ENCODE measurements at places on chromosomes 12 and 14.

DNA sequence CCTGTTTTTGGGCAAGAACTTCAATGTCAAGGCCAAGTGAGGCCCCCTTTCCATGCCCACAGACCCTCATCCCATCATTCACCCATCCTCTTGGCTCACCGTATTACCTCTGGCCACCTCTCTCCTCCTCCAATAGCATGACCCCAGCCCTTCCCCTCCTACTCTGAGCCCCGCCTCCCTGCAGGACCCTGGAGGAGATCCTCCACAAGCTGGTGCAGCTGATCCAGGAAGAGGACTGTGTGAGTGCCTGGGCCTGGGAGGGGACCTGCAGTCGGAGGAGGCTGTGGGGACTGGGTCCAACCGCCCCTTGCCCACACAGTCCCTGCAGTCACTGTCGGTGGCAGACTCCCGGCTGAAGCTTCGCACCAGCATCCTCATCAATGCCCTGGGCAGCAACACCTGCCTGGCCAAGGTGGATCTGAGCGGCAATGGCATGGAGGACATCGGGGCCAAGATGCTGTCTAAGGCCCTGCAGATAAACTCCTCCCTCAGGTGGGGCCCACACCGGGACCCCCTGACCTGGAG is 7.2 kb downstream of the CARMIL3 start:
- no peak for DNase-seq

DNA sequence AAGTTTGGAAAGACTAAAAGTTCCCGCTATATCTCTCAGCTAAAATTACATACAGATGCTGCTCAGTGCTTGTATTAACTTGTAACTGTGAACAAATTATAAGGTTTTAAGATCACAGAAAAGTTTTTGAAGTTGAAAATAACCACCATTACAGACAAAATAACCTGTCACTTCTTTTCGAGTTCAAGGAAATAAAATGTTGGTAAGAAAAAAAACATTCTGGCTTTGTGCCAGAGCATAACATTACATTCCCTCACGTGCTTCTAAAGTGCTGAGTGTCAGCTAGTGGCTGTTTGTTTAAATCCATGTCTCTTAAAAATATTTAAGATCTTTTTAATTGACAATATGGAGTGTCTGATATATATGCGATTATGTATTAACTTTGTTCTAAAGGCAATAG is 27.2 kb upstream of the ADAMTS20 start:
- DNase-seq = no peak

- no peak for DNase-seq
These were observed 5.7 kb upstream of the VDR start for GRCh38 chr12:47910486-47910885.

GRCh38 chr14:30330445-30330844 is 228.5 kb upstream of the G2E3 start:
- no peak for DNase-seq

DNA sequence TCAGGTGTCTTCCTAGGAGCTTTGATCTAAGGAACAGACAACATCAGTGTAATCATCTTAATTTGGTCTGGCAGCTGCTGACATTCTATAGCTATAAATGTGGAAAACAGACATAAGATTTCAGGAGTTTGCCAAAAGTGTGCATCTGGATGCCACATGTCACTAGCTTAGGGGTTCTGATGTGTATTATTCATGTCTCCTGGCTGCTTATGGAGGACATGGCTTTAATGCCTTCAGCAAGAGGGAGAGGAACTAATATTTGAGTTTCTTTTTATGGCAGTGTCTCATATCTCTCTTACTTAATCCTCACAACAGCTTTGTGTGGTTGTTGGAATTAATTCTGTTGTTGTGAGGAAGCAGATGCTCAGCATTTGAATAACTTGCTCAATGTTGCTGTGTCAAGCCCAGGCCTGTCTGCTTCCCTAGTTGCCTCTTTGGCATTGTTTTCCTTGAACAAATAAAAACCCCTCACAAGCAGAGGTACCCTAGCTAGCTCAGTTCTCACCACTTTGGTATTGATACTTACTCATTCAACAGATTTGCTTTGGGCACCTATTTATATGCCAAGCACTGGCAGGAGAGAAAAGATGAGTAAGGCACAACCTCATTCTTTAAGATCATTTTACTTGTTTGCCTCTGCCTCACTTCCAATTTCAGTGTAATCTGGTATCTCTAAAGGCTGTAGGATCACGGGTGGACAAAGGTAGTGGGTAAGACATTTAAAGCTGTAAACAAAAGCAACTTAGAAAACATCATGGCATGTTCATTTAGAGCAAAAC is 39.8 kb upstream of the EID3 start:
- no peak for DNase-seq

GRCh38 chr14:48325486-48325885 is 650.1 kb upstream of the MDGA2 start:
- DNase-seq = no peak

DNA sequence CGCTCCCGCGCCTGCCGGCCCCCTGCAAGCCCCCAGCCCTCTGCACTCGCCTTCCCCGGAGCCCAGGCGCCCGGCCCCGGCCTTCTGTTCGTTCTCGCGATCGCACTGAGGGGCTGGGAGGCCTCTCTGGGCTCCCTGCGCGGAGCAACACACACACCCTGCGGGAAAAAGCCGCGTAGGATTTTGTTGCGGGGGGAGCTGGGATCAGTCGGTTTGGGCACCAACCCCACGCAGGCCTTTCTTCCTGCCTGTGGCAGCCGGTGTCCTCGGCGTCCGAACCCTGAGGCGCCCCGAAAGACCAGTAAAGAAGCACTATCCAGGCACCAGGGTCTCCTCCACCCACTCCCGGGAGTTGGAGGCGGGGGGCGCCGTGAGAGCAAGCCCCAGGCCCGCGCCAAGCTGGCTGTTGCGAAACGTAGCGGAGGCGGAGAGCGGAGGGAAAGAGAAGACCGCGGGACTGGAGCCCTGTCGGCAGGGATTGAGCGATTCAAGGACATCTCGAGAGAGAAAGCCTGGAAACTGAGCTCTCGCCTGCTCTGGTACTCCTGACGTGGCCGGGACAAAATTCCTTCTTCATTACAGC is 1.9 kb upstream of the HOXC5 start:
- no peak for DNase-seq

- DNase-seq = no peak
These were observed 426.0 kb downstream of the DAD1 start for GRCh38 chr14:22163051-22163450.

GRCh38 chr12:70383484-70383883 is 17.4 kb downstream of the KCNMB4 start:
- no peak for DNase-seq

DNA sequence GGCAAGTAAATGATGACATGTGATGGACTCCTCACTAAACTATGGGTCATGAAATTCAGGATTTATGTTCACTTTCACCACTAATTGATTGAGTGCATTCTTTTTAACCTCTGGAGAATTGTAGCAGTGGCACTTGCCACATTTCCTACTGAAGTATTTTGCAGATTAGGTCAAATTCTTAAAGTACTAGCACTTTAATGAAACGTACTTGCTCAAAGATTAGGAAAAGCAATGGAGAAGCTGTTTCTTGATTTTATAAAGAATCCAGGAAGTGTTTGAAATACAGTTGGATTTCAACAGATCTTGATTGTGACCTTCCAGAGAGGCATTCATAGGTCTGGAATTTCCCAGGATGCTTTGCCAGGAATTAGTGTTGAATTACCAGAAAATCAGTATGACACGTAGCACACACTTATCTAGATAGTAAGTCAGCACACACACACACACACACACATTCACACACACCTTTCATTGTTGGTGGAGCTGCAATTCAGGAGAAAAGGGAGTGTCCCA is 162.6 kb downstream of the MYRFL start:
- peak; percentile 17 for DNase-seq

GRCh38 chr12:64678248-64678647 is 68.0 kb downstream of the RASSF3 start:
- DNase-seq = no peak

GRCh38 chr14:55979096-55979495 is 139.1 kb upstream of the PELI2 start:
- DNase-seq = no peak

DNA sequence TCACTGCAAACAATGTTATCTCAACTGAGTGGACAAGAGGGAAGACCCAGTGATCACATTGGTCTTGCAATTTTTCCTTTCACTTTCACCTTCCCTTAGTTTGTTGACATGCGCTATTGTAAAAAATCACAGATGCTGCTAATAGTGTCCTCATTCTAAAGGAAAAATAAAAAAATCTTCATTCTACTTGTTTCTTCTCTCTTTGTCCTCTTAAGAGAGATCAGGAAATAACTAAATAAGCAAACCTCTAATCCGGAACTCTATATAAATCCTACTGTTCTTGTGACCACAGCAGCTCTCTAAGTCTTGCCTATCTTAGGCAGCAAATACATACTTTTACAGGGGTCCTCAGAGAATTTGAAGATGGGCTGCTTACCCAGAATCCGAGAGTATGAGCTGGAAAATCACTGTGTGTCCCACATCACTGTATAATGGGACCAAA is 257.7 kb downstream of the NAV3 start:
- DNase-seq = no peak

- DNase-seq = no peak
These were observed 19.8 kb downstream of the OR5AU1 start for GRCh38 chr14:21136024-21136423.

- no peak for DNase-seq
These were observed 105.8 kb downstream of the PAH start for GRCh38 chr12:102811110-102811737.

DNA sequence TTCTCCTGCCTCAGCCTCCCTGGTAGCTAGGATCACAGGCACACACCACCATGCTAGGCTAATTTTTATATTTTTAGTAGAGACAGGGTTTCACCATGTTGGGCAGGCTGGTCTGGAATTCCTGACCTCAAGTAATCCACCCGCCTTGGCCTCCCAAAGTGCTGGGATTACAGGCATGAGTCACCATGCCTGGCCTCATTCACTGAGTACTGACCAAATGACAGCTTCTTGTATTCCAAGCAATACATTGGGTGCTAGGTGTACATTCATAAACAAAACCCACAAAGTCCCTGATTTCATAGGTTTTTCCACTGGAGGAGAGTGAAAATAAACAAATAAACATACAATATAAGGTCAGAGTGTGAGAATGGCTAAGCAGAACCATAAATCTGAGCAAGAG is 136.3 kb downstream of the HELB start:
- no peak for DNase-seq

DNA sequence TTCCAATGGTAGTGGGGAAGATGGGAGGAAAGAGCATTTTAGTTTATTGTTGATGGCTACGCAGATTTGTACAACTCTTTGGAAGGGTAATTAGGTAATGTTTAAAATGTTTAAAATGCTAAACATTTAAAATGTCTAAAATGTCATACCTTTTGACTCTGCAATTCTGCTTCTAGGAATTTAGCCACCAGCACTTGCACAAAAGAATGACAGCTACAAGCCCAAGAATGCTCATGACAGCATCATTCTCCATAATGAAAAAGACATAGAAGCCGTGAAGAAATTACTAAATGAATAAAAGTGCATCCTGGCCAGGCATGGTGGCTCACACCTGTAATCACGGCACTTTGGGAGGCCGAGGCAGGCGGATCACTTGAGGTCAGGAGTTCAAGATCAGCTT is 19.9 kb upstream of the DYNC1H1 start:
- no peak for DNase-seq

- DNase-seq = no peak
These were observed 101.6 kb downstream of the STXBP6 start for GRCh38 chr14:24948261-24948847.

DNA sequence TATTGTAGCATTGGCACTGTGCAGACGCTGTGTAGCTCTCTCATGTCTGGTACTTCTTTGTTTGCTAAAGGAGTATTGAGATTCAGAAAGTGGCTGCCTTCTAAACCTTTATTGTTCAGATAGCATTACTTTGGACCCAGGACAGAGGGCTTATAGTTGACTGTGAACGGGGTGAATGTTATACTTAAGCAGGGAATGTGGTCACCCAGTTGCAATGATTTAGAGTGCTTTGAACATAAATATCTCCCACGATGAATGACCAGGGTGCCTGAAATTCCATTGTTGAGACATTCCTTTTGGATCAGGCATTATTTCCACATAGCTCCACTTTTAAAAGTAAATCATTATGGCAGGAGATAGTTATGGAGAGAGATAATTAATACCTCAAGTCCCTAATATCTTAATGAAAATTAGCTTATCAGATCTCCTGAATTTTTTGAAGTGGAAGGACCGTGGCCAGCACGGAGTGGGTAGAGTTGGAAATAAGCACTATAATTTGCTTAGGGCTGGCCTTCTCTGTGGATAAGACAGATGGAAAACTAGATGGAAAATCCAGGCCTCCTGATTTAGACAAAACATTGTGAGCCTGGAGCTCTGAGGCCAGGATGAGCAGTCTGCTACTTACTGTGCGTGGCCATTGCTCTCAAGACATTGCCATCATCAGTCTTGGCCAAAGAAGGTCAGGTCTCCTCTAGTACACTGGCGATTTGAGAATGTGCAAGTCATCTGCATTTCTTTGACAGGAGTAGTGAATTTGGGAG is 114.5 kb downstream of the ETV6 start:
- no peak for DNase-seq

GRCh38 chr14:65310568-65310967 is 102.0 kb upstream of the FUT8 start:
- DNase-seq = no peak

GRCh38 chr12:124888260-124888659 is 24.6 kb upstream of the SCARB1 start:
- DNase-seq = no peak

DNA sequence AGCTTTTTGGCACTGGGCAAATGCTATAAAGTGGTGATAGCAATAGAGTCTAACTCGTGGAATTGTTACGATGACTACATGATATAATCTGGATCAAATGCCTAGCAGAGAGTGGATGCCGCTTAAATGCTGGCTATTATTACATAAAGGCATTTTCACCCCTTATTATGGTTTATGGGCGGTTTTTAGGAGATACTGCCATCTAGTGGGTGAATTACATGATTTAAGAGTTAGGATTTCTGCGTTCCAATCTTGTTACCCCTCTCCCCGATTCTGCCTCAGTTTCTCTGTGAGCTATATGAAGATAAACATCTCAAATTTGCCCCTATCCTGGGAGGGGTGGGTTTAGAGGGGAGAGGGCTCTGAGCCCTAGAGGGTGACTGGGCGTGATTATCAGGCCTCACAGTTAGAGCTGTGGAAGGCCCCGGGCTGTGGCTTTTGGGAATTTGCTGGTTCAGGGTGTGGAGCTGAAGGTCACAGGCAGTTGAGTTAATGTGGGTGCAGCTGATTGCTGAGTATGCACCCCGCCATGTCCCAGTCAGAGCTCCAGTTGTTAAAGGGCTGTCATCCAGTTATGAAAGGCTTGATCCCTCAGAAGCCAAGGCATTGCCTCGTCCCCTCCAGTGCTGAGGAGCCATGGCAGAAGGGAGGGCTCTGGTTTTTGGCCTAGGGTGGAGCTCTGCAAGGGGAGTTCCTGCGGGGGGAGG is 14.4 kb downstream of the CLSTN3 start:
- peak; percentile 19 for DNase-seq

GRCh38 chr14:20760950-20761349 is 7.3 kb upstream of the EDDM3B start:
- no peak for DNase-seq
